ENCODE measurements at places on chromosomes 7 and 10. TPM values are rescaled to one million over a fixed set of nuclear protein-coding genes. Genes with fewer than 3 reads are reported as not detected.

GRCh38 chr10:58477122-58477521, 35.5 kb upstream of the BICC1 start:
- no peak for DNase-seq

DNA sequence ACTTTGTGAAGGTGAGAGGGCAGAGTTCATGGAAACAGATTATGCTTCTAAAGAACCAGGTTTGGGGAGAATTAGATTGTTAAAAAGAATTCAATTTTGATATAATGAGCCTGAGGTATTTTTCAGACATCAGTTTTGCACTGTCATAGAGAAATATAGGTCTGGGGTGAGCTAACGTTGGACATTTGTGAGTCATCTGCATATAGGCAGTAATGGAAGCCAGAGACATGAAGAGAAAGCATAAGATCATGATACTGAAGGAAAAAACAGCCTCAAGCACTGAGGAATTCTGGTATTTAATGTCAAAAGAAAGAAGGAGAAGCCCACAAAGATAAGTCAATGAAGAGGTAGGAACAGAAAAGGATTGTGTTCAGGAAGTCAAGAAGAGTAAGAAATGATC, 32.4 kb upstream of the COL1A2 start:
- no peak for DNase-seq

AQP1 gene
- 0.82 TPM for total RNA-seq

DNA sequence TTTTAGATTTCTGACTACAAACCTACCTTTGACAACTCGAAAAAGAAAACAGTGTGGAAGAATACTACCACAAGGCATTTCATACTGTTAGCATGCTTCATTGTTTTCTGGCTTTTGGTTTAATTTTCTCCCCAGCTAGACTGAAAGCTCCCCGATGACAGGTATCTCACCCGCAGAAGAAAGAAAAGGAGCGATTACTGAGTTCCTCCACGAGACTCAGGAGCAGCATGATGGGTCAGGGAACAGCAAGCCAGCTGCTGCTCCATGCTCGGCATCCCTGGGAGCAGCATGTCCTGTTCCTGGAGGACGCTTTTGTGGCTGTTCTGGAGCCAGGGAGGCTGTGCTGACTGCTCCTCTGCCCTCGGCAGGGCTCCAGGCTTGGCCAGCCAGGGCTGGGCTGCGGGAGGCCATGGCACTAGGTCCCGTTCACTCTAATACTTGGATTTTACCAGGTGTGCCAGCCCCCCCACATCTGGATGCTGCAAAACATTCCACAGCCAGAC, 133.4 kb downstream of the PRKAG2 start:
- DNase-seq, result no peak

OR2A42 gene
- total RNA-seq, result not detected

UBE3C gene
- 55.2 TPM for total RNA-seq

STEAP1 gene
- not detected for total RNA-seq

FKBP9 gene
- total RNA-seq, result not detected

- peak; percentile 89 for DNase-seq
Observed at GRCh38 chr7:148940702-148941597, 56.9 kb upstream of the EZH2 start.

DNA sequence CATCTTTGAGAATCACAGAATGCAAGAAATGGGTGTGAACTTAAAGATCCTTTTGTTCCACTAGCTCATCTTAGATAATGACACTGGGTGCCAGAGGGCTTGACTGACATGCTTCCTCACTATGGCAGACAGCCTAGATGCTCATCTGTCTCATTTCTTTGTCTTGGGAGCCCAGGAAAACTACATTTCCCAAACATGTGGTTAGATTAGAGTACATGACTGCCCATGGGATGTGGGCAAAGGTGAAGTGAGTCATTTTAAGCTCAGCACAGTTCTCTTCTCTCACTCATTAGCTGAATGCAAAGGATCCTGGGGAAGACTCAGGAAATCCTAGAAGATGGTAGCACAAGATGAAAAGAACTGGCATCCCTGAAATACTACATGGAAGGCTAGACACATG, 32.5 kb upstream of the TBX20 start:
- no peak for DNase-seq

AASS gene
- not detected for total RNA-seq

DNA sequence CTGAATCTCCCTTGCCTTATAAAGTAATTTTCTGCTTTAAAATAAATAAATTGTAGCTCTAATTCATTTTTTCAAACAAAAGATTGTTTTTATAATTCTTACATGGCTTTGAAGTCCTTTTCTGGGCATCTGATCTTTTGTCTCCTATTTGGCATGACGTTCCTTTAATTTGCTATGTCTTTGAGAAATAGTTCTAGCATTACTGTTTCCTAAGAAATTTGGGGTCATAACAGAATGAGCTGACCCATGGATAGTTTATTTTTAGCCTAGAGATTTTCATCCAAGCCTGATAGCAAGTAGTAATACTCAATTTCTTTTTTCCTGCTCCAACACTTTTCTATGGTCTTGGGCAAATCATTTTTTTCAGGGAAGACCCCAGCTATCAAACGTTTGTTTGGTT, 31.4 kb downstream of the CCDC71L start:
- DNase-seq, result no peak

- no peak for DNase-seq
Observed at GRCh38 chr10:44715136-44715535, 196.0 kb upstream of the TMEM72 start.

DNA sequence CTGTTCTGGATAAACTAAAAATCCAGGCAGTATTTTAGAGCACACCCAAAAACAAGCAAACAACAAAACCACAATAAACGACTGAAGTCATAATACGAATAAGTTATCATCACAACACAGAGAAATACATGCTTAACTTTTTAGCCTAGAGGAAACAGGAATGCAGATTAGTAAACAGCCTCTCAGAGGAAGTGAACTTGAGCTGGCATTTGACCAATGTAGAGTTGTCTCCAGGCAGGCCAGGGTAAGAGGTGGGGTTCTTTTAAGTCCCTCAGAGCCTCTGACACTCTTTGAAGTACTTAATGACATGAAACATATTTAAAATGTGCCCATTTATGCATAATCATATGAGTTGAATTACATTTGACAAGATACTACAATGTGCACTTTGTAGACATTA, 43.3 kb upstream of the PLXDC2 start:
- DNase-seq, result no peak

RASSF4 gene
- 3.6 TPM for total RNA-seq

COPS6 gene
- total RNA-seq, result 52.7 TPM

GRCh38 chr10:28471652-28472050, 61.3 kb upstream of the WAC start:
- no peak for DNase-seq

GRCh38 chr10:36278176-36278575, 636.1 kb upstream of the FZD8 start:
- DNase-seq, result no peak

DNA sequence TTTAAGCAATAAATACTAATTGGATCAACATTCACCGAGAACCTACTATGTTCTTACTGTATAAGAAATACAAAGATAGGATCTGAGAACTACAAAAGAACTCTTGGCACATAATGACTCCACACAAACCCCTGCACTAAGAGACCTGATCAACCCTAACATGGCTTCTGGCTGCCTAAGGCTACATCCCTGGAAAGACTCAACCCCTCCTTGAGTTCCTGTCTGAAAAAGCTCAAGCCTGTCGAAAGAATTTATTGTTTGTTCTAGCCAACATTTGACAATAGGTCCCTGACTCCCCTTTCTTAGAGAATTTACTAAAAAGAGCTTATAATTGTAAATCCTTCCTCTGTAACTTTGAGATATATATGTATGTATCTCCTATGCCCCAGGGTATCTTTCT, 125.3 kb upstream of the SGCE start:
- DNase-seq, result no peak

GRCh38 chr10:28047061-28047460, 48.2 kb upstream of the ODAD2 start:
- DNase-seq, result no peak

GRCh38 chr10:71365366-71365765, 31.4 kb upstream of the CDH23 start:
- no peak for DNase-seq

DNA sequence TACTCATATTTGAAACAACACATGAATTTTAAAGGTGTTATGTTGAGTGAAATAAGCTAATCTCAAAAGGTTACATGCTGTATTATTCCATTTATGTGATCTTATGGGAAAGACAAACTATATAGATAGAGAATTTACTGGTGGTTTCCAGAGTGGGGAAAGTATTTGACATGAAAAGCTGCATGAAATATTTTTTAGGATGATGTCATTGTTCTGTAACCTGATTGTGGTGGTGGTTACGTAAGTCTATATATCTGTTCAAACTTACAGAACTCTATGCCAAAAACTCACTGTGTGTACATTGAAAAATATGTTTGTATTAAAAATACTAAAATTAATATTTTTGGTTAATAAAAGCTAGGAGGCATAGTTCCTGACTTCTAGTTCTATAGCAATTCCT, 453.0 kb downstream of the SORCS3 start:
- no peak for DNase-seq

KLF14 gene
- total RNA-seq, result not detected

- DNase-seq, result no peak
Observed at GRCh38 chr10:53765311-53765710, 992.7 kb upstream of the MBL2 start.

SFRP5 gene
- total RNA-seq, result not detected

PTPRN2 gene
- total RNA-seq, result 0.87 TPM

LBX1 gene
- total RNA-seq, result not detected

GRCh38 chr10:93790439-93790838, 32.7 kb downstream of the LGI1 start:
- no peak for DNase-seq

DNA sequence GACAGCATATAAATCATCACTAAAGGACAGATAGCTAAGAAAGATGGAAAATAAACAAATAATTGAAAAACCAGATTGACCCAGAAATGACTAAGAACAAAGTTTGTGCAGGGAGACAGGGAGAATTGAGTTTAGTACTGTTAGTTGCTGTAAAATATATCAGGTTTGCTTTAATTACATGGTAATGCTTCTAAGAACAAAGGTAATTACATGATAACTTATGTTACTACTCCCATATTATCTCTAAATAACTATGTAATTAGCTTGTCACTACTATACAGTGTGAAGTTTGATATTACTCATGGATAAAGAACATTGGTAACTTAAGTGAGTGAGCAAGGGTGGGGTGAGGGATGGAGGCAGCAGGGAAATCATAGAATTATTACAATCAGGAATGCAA, 135.2 kb upstream of the KAT6B start:
- no peak for DNase-seq

CTAGE15 gene
- not detected for total RNA-seq

GRCh38 chr10:132101529-132101928, 35.8 kb downstream of the JAKMIP3 start:
- DNase-seq, result peak; percentile 45

ITIH5 gene
- total RNA-seq, result not detected

- DNase-seq, result no peak
Observed at GRCh38 chr10:18306031-18306430, 165.8 kb downstream of the CACNB2 start.

ZNF107 gene
- 36.7 TPM for total RNA-seq

DNA sequence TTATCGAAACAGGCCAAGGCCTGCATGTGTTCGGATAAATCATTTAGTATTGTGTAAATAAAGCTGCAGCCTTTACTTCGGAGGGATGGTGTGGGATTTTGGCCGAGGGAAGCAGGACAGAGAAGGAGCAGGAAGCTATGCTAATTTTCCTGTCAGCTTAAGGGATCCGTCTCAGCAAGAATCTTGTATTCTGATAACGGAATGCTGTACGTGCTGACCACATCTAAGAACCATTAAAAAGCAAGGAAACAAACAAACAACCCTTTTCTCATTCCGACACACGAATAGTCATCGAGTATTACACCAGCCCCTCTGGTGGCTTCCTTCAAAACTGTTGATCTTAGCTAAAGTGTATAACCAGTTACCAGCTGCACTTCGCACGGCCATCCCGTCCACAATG, 133.2 kb upstream of the TCF7L2 start:
- DNase-seq, result no peak

PNLIP gene
- total RNA-seq, result not detected

DNA sequence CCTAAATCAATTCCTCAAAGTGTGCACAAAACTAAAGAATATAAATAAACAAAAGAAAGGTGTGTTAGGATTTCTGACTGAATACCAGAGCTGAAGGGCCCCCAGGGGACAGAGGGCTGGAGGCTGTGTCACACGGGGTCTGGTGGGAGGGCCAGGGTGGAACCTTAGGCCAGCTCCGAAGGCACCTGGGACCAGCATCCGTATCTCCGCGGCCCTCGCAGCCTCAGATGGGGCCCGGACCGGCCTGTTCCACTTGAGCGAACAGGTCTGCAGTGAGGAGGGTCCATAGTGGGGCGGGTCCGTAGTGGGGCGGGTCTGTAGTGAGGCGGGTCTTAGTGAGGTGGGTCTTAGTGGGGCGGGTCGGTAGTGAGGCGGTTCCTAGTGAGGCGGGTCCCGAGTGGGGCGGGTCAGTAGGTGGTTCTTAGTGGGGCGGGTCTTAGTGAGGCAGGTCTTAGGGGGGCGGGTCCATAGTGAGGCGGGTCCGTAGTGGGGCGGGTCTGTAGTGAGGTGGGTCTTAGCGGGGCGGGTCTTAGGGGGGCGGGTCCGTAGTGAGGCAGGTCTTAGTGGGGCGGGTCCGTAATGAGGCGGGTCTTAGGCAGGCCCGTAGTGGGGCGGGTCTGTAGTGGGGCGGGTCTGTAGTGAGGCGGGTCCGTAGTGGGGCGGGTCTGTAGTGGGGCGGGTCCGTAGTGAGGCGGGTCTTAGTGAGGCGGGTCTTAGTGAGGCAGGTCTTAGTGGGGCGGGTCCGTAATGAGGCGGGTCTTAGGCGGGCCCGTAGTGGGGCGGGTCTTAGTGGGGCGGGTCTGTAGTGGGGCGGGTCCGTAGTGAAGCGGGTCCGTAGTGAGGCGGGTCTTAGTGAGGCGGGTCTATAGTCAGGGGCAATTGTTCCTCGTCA, 15.1 kb downstream of the GPR146 start:
- DNase-seq, result peak; percentile 78

Data from Karpas-422 (cell line).